ENCODE measurements at places on chromosomes 16 and 17.

DNA sequence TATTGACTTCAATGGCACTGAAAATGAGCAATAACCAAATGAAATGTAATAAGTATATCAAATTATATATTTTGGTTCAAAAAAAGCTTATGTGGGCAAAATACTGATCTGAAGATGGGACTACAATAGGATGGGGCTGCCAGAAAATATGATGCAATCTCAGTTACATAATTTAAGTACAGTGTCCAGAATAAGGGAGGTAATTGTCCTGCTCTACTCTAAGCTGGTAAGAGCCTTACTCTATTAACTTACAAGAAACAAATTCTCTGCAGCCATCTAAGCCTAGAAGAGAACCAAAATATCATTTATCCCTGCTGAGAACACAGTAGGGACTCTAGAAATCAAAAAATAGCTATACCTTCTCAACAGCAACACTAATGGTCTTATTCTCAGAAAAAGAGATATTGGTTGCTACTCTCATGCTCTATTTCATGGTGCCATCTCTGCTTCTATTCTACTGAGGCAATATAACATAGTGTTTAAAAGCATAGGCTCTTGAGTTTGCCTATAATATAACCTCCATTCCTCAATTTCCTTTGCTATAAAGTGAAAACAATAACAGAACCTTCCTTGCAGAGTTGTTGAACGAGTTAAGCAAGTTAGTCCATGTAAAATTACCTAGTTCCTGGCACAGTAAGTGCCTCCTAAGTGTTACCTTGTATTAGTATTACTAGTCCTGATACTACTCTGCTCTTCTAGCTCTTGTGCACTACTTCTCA, 19.9 kb downstream of the NQO1 start:
- peak; percentile 41 for DNase-seq

DNA sequence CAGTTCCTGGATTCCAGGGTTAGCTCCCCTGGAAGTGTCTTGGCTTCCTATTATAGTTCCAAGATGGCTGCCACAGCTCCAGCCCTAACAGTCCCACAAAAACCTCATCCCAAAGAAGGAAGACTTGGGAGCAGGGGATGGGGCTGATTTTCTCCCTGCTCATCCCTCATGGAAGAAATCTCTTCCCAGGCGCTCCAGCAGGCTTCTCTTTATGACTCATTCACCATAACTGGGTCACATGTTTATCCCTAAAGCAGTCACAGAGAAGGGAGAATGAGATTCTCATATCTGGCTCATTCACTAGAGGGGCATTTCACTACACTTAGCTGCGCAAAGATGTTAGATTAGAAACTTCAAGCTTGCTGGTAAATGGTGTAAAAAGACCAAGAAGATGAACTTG, 206.5 kb upstream of the IRX3 start:
- peak; percentile 65 for DNase-seq

GRCh38 chr17:19553036-19553435, 19.4 kb downstream of the SLC47A1 start:
- no peak for DNase-seq

DNA sequence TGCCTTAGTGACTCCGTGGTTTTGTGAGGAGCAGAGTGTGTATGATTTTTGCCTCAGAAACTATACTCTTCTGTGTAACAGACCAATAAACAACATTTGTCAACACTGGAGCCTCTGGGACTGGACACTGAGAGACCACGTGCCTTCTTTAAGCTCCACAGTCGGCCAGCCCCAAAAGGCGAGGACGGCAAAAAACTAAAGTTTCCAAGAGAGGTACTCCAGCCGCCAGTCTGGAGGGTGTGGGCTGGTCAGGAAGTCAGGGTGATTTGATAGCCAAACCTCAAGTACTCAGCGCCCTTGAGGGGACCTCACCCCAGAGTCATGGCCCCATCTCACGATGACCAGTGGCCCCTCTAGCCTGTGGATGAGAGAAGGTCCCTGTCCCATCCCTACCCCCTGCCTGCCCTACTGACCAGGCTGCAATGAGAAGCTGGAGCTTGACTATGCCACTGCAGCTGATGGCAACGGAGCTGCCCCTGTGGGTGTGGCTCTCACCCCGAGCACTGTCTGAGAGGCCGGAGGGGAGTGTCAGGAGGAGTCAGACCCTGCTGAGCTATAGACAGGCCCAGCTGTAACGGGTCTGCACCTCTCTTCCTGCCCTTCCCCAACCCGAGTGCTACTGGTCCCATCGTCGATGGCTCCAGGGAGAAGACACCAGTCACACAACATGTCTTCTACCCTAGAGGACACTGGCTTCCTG, 19.8 kb downstream of the MNT start:
- no peak for DNase-seq

GRCh38 chr16:3020604-3021448, 658 bp downstream of the TNFRSF12A start:
- DNase-seq: peak; percentile 91

GRCh38 chr16:48810436-48810802, 200.4 kb upstream of the N4BP1 start:
- no peak for DNase-seq

- DNase-seq: peak; percentile 65
These were observed 256.0 kb upstream of the ELAC2 start for GRCh38 chr17:13273806-13274205.

DNA sequence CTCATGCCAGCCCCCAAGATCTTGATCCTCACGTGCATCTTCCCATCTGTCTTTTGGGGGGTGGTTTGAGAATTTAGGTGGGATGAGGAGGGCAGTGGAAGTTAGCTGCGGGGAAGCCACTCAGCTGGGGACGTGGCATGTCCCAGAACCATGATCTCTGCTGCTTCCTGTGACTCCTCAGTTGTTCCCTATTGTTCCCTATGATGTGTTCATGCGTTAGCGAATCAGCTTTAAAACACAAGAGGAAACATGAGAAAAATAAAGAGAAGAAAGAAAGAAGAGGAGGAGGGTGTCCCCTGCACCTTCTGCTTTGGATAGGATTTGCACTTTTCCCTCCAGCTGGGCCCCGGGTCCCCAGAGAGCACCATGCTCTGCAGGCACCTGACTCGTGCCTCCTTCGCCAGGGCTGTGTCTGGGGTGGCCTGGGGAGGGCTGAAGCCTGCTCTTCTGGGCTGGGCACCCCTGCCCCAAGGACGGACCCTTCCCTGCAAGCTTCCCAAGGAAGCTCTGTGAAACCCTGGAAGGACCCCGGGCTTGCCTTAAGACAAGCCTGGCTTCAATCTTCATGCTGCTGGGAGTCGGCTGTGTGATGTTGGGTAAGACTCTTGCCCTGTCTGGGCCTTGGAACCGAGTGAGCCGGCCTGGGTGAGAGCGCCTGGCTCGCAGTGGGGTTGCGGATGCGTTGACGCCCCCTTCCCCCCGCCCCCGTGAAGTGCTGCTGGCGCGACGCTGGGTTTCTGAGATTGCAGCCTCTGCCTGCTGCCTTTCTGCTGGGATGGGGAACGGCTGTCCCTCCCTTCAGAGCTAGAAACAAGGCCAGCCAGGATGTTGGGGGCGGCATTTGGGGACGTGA, 62.8 kb upstream of the CIBAR2 start:
- DNase-seq: peak; percentile 59

DNA sequence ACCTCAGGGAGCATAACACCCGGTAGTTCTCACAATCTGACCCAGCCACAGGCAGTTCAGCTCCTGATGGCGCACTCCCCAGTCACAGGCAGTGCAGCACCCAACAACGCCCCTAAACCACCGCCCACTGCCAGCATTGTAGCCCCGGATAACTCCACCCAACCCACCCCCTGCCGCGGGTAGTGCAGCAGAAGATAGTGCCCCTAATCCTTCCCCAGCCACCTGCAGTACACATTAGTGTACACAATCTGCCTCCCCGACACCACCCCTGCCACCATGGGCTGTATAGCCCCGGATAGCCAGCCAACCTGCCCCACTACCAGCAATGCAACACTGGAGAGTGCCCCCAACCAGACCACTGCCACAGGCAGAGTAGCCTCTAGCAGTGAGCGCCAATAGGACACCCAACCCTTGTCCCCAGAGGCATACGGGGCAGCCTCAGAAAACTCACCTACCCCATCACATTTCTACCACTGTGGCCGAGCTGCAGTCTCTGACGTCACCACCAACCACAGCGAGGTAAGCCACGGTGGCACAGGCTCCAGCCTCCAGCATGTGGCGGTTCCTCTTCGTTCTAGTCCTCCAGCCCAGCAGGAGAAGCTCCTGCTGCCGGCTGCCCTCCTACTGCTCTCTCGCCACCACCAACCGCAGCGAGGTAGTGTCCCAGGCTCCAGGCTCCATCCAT, 877.3 kb downstream of the KCNJ18 start:
- no peak for DNase-seq

- DNase-seq: no peak
These were observed 152.7 kb downstream of the RAB11FIP4 start for GRCh38 chr17:31544186-31544585.

GRCh38 chr16:56972403-56973293, 10.9 kb downstream of the CETP start:
- DNase-seq: no peak

DNA sequence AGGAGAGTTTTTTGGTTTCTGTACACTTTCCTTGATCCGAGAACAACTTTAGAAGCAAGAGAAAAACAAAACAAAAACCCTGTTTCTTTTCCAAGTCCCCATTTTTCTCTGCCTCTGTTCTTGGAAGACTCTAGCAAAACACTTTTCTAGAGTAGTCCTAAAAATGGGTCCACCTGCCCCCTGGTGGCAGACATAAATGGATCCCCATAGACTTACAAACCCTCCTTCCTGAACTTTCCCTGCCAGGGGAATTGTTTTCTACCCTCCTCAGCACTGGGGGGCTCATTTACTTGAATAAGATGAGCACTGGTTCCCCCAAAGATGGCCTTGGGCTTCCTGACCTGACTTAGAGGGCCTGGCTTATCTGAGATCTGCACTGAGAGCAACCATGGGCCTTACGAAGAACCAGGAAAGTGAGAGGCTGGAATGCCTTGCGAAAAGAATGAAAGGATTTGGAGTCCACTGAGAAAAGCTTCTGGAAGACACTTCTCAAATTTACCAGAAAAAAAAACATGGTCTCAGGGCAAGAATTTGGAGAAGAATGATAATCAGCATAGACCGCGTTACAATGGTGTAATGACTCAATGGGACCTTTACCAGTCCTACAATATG, 48.0 kb upstream of the CDYL2 start:
- peak; percentile 33 for DNase-seq

GRCh38 chr17:8173871-8174322, 2.3 kb downstream of the TMEM107 start:
- DNase-seq: no peak

GRCh38 chr17:36066365-36066985, 2.4 kb downstream of the CCL18 start:
- no peak for DNase-seq

- peak; percentile 12 for DNase-seq
These were observed 8.0 kb upstream of the UNK start for GRCh38 chr17:75776386-75777295.

Measured in EH (cell line).